ENCODE measurements at places on chromosomes 16 and 17.

GRCh38 chr17:39144416-39144840 lies 7.0 kb downstream of the PLXDC1 start:
- DNase-seq, result peak; percentile 92

DNA sequence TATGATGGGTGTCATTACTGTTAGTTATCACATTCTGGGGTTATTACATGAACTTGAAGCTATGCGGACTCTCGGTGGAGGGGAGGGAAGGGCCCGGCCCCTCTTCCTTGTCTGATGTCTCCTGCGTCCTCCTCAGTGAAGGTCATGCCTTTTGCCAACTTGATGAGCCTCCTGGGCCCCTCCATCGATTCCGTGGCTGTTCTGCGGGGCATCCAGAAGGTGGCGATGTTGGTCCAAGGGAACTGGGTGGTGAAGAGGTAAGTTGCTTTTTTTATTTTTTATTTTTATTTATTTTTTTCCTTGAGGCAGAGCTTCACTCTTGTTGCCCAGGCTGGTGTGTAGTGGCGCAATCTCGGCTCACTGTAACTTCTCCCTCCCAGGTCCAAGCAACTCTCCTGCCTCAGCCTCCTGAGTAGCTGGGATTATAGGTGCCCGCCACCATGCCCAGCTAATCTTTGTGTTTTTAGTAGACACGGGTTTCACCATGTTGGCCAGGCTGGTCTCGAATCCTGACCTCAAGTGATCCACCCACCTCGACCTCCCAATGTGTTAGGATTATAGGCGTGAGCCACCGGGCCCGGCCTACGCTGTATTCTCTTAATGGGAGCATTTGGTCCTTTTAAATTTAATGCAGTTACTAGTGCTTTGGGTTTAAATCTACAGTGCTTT lies 21.6 kb downstream of the POLR3E start:
- no peak for DNase-seq

GRCh38 chr16:25716186-25716585 lies 24.4 kb downstream of the HS3ST4 start:
- DNase-seq, result no peak

- no peak for DNase-seq
Measured at GRCh38 chr17:72117535-72118334, 3.1 kb upstream of the SOX9 start.

DNA sequence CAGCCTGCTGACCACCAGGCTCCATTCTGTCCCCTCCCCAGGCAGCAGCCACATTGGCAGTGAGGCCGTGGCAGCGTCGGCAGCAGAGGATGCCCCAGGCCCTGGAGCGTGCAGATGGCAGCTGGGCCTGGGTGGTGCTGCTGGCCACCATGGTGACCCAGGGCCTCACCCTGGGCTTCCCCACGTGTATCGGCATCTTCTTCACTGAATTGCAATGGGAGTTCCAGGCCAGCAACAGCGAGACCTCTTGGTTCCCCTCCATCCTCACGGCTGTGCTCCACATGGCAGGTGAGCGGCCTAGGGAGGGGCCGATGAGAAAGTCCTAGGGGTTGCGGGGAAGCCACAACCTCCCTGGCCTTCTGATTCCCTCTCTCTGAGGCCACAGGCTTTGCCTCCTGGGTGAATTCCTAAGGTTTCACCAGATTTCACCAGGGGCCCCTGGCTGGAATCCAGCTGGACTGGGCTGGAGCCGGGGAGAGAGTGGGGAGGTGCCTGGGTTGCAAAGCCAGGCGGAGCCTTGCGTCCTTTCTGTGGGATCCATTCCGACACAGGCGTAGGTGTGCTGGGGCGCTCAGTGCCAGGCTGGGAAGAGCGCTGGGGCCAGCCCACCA lies 5.9 kb downstream of the SLC16A5 start:
- DNase-seq, result no peak

DNA sequence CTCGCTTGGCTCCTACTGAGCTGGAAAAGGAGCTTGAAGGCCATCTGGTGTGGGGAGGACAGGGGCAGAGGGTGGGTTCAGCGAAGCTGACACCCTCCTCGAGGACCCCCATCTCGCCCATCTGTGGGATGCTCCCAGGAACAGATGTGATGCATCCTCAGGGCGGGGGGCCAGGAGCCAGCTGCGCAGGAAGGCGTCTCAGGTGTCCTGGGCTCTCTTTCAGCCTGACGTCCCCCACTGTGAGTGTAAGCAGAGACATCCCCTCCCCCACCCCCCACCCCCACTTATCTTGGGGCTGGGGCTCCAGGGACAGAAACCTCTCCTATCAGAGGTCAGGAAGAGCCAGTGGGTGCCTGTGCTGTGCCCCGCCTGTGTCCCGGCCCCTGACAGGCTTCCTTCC lies 16.2 kb downstream of the KIF19 start:
- no peak for DNase-seq

GRCh38 chr16:65919145-65919985 lies 447.1 kb upstream of the CDH5 start:
- DNase-seq, result no peak

DNA sequence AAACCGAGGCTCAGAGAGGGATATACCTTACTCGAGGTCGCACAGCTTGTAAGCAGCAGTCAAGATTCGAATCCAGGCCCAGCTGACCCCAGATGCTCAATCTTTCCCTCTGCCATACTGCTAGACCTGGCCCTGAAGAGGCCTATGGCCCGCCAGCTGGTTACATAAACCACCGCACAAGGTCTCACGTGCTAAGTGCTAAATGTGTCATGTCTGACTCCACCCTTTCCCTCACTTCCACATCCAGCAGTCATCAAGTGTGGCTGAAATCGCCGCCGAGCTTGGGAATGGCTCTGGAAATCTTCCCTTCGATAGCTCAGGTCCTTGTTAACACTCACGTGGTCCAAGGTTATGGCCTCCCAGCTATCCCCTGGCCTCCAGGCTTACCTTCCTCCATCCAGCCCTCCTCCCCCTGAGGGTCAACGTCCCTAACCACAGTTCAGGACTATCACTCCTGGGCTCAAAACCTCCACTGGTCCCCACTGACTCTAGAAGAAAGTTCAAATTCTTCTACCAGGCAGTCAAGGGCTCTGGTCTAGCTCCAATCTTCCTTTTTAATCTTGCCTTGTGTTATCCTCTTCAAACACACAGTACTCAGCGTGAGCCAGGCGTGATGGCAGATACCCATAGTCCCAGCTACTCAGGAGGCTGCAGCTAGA lies 3.5 kb downstream of the ZBTB4 start:
- DNase-seq, result no peak
